Putamen (tissue), 1 donor: ENCODE measurements at places on chromosomes 1 and 21.

GRCh38 chr1:236016083-236016482 is 48.8 kb downstream of the NID1 start:
- DNase-seq, result no peak

GRCh38 chr1:8597455-8597854 is 220.0 kb downstream of the RERE start:
- DNase-seq, result no peak

GRCh38 chr1:207224666-207225065 is 96.8 kb upstream of the CD55 start:
- DNase-seq, result no peak

DNA sequence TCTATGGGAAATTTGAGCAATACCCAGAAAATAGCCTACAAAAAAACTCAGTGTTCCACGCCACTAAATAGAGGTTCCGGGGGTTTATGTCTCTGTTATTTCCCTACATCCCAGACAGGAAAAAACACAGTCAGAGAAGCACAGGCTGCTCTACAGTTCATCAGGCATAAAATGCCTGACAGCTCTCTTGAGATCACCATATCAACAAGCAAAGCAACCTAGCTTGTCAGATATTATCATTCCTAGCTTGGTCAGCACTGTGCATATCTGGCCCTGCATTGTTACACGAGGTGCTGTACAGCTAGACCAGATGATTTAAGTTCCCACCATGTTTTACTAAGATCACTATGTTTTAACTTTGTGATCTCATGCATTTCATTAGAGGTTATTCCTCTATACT is 172.6 kb downstream of the PTPRC start:
- DNase-seq, result no peak

DNA sequence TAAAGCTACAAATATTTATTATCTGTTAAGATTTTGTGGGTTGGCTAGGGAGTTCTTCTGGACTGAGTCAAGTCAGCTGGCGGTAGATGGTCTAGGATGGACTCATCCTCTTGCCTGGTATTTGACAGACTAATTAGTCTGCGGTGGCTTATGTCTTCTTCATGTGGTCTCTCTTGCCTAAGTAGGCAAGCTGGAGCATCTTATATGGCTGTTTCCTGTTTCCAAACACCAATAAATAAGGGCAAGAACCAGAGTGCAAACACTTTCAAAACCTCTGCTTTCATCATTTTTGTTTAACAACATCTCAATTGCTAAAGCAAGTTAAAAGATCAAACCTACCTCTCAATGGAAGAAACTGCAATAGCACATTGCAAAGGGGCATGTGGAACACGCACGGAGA is 484.8 kb downstream of the PTPRC start:
- DNase-seq, result no peak

- DNase-seq, result no peak
These were observed 25.0 kb downstream of the DUSP10 start for GRCh38 chr1:221716713-221717484.

DNA sequence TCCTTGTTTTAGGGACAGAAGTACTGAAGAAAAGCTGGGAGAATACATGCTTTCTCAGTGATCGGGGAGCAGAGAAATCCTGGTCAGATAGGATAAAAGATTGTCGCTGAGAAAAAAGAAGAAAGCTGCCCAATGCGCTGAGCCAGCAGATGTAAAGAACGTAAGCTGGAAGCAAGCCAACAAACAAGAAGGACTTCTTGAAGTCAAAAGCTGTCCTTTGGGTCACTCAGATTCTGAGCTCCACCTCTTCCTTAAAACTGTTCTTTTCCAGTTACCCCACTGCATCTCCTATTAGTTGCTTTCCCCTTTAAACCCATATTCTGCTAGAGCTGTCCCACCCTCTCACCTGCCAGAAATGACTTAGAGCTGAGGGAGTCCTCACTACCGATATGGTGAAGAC is 64.8 kb downstream of the GPR137B start:
- DNase-seq, result no peak

- DNase-seq, result no peak
These were observed 2.9 kb downstream of the GFI1 start for GRCh38 chr1:92483610-92484471.

GRCh38 chr1:39892601-39893595 is 8.8 kb downstream of the MYCL start:
- DNase-seq, result peak; percentile 83

DNA sequence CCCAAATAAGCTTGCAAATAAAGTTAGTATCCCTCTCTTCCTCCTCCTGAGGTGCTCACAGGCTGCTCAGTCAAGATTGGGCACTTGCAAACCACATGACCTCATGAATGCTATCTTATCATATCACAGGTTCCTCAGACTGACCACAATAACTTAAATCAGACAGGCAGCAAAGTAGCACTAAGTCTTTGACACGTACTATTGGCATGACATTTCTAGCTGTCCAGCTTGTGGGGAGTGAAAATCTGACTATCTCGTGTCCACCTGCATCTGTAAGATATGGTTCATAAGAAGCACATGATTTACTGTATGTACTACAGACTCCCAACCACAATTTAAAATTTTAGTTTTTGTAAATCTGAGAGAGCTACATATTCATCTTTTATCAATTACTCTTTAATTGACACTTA is 58.0 kb upstream of the GFI1 start:
- DNase-seq, result no peak

DNA sequence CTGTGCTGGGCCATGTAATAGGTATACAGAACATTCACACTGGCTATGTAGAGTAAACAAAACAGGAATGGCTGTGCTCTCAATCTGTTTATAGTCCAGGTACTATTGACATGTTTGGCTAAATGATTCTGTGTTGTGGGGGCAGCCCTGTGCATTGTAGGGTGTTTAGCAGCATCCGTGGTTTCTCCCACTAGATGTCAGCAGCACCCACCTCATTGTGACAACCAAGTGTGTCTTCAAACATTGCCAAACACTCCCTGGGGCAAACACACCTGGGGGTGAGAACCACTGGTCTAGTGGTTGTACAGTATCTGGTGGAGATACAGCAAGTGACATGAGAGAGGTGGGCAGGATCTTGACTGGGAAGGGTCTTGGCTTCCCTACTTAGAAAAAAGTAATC is 80.4 kb upstream of the SPATA6 start:
- no peak for DNase-seq

DNA sequence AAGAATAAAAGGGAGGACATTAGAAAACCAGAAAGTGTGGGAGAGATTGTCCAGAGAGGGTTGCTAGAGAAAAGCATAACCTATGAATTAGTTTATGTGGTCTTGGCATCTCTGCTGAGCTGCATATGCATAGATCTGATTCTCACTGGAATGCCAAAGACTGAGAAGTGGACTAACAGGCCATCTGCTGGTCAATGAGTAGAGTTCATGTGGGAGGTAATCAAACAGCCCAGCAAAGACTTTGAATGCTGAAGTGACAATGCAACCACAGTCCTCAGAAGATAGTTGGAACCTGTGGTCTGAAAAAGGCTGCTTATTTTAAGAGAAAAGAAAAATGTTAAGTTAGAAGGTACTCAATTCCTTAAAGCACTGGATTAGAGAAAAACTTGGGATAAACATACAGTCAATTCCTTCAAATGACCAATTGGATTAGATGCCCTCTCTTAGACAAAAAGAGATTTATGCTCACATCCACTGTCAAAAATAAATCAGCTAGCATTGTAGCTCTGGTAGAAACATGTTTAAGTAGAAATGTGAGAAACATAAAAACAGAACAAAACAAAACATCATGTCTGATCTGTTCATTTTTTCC is 382.8 kb downstream of the AMY1C start:
- DNase-seq, result no peak

DNA sequence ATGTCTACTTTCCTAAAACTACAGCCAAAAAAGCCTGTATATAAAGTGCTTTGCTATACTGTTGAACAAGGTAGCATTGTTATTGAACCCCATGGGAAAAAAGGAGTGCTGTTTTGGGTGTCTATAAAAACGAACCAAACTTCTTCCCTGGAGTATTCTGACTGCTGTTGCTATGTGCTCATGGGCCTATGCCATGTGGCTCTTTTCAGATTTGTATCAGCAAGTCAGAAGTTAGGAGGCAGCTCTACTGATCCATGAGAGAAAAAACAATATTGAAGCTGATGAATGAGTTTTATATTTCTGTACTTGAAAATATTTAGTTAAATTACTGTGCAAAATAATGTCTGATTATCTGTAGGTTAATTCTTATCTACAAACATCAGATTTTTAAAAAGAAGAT is 66.5 kb downstream of the ADGRL2 start:
- no peak for DNase-seq

GRCh38 chr1:32773764-32774463 is 43.2 kb downstream of the YARS1 start:
- no peak for DNase-seq

DNA sequence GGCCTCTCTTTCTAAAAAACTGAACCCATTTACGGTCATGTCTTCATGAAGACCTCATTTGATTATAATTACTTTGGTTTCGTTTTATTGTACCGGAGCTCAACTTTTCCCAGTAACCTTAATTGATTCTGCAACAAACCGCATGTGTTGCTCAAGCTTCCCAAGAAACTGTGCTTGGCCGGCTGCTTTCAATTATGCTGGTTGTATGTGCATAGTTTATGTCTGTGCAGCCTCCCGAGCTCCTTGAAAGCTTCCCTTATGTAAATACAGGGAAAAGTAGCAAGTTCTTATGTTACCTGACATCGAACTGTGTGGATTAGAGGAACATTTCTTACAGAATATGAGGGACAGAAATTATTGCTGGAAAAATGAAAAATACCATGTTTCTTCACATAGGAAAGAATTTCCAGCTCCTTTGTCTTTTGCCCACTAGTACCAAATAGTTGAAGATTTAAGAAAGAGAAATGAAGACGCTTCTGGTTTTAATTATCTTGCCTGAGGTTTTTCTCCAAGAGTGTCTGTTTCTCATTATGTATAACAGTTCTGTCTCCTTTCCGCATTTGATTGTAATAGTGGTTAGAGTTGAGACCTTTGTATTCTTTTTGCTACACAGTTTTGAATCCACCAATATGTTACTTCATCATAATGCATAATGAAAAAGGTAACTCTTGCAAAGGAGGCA is 2.1 kb downstream of the VCAM1 start:
- no peak for DNase-seq

- no peak for DNase-seq
These were observed 505 bp downstream of the ENTREP3 start for GRCh38 chr1:155254714-155255242.

DNA sequence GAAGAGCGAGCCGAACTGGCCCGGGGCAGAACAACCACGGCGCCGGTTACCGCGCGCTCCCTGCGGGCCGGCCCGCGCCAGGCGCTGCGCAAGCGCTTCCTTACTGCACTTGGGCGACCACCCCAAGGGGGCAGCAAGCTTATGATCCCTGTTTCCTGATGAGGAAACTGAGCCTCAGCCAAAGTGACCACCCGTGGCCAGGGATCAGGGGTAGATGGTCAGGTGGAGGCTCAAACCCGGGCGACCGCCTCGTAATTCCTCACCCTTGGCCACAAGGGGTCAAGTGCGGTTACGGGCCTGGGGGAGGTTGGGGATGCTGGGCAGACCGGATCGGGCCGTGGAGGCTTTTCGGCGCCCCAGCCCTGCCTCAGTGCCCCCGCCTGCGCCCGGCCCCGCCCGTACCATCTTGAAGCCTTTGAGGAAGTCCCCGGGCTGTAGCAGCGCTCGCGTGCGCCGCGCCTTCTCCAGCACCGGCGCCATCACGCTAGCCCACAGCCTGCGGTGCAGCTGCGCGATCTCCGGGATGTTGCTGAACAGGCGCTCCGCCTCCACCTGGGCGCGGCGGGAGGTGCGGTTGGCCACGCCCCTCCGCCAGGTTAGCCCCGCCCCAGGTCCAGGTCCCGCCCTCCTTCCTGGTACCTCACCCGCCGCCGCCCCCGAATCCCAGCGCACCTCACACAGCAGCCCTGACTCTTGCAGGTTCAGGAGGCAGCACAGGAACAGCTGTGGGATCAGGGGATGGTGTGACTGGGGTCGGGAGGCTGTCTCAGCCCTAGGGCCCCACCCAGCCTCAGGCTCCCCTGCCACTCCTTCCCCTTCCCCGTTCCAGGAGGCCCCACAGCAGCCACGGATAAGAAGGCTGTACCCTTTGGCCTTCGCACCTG is 5.4 kb upstream of the TNFRSF25 start:
- no peak for DNase-seq

- DNase-seq, result no peak
These were observed 17.0 kb downstream of the HEYL start for GRCh38 chr1:39622427-39622826.

DNA sequence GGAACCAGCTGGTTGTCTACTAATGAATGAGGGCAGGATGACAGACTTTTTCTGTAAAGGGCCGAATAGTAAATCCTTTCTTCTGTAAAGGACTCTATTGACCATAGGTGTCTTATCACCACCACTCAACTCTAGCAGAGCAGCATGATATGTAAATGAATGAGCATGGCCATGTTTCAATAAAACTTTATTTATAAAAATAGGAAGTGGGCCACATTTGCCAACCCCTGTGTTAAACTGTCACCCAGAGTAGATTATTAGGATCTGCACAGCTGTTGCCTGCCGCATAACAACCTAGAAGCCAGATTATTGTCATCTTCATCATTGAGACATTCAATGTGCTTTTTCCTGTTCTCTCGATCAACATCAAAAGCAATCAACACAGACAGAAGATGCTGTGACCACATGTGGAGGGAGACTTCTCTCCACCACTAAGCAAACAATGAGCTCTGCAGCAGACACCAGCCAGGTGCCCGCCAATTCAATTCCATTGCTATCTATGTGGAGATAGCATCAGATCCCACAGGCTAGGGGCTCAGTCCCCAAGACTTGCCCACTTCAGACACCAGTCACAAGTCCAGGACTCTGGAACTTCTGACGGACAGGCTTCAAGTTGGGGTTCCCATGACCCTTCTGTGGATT is 6.8 kb upstream of the EFHD2 start:
- no peak for DNase-seq

DNA sequence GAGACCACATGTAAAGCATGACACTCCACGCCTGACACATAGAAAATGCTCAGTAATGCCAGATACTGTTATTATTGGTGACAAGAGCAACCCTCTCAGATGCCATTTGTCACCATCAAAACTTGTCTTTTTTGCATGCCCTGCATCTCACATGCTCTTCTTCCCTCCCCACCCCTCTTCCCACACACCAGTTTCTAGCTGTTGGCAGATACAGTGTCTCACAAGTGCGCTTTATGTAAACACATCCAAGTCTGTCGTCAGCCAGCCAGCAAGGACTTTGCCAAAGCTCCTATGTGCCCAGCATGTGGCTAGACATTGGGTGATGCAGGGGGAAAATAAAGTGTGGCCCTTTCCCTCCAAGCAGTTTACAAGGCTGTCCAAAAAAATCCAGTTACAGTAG is 44.9 kb upstream of the EPHA8 start:
- DNase-seq, result no peak
